ENCODE measurements at places on chromosomes 6 and 20.

DNA sequence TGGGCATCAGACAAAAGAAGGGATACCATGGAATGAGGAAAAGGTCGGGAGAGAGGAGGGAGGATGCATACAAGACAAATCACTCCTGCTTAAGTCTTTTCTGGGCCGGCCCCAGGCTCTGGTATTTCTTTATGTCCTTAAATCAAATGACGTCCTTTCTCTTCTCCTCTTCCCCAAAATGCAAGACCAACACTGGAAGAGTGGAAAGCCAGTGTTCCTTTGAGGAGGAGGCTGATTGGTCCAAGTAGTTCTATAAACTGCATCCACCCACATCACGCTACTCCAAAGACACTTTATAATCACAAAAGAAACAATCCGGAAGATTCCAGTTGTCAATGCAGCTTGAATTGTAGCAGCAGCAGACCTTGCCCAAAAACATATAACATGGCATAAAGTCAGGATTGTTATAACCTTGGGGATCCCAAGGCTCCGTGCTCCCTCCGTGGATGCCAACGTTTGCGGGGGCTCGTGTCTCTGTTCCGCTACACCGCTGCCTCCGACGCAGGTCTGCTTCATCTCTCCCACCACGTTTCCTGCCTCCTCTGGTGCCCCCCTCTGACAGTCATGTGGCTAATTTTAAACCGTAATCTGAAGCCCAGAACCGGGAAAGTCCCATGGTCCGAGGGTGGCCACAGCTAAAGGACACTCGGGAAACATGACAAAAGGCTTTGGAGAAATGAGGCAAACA lies 47.1 kb downstream of the MCUR1 start:
- peak; percentile 48 for DNase-seq

DNA sequence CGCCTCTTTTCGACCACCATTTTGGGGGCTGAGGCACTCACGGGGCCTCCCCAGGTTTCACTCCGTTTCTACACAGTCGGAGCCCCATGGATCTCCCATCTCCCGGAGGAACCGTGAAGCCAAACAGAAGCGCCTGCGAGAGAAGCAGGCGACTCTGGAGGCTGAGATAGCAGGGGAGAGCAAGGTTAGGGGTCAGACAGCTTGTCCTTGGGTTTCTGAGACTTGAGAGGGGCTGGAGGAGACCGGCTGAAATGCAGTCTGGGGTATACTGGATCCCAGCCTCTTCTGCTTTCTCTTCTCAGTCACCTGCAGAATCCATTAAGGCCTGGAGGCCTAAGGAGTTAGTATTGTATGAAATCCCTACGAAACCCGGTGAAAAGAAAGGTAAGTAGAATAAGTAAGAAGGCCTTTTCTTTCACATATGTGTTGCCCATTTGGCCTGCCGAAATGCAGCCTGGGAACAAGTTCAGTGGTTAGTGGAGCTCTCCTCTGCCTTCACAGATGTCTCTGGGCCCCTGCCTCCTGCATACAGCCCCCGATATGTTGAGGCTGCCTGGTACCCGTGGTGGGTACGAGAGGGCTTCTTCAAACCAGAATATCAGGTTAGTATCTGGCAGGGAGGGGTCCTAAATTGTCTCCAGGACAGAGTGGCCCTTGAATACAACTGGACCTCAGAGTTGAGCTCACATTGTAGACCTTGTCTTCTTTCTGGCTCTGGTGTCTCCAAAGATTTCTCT lies 984 bp downstream of the VARS2 start:
- DNase-seq: peak; percentile 25

DNA sequence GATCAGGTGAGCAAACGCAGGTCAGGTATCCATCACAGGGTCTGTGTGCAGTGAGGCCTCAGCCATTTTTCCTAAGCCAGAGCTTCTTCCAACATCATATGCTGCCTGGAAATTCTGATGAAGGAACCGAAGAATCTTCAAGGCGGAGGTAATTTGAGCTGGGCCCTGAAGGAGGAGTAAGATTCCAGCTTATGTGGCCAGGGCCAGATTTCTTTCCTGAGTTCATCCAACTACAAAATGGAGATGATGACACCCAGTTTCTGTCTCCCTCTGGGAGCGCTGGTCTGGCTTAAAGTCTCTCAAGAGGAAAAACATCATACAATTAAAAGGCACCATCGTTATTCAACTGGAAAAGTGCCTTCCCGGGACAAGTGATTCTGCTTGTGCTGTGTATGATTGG lies 6.9 kb upstream of the MANBAL start:
- DNase-seq: peak; percentile 26

DNA sequence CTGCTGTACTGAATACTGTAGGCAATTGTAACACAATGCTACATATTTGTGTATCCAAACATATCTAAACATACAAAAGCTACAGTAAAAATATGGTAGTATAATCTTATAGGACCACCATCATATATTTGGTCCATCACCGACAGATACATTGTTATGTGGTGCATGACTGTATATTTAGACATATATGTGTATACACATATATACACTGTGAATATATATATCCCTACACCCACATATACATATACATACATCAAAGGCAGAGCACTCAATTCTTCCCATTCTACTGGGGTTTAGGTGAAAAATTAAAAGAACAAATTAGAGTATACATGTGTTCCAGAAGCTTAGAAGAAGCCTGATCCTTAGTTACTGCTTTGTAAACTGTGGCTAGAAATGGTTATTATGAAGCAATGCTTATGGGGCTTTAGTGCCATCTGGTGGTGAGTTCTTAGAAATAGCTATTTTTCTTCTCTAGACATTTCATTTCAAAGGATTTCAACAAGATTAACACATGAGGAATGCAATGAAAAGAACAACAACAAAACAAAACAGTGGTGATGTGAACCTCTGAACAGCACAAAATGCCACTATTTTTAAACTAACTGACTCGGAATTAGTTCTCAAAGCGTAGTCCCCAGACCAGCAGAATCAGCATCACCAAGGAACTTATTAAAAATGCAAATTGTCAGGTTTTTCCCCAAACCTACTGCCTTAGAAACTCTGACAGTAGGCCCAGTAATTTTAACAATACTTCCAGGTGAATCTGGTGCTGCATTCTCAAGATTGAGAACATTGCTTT lies 38.0 kb downstream of the PKHD1 start:
- DNase-seq: peak; percentile 57

- DNase-seq: no peak
These were observed 5.9 kb upstream of the ADRM1 start for GRCh38 chr20:62296724-62297448.

- no peak for DNase-seq
These were observed 130.4 kb downstream of the PCSK2 start for GRCh38 chr20:17357238-17357637.

- no peak for DNase-seq
These were observed 12.4 kb upstream of the DACT2 start for GRCh38 chr6:168332020-168332419.

DNA sequence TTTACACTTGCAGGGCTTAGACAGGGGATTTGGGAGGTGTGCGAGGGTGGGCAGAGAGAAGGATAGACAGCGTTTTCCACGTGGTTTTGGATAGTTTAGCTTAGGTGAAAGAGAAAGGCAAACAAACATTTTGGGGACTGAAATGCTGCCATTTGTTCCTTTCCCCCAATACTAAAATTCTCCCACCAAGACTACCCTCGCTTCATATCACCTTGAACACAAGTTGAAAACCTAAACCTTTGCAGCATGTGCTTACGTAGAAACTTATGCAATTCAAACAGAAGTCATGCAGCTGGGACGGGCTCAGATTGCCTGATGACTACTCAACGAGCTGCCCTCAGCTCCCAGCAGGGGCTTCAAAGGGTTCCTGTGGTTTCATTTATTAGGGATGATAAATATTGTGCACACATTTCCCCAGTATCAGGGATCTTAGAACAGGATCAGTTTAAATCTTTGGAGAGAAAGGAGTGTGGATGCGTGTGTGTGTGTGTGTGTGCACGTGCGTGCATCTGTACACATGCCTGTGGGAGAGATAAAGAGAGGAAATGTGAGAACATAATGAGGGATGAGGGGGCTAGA lies 77.3 kb downstream of the SLC22A23 start:
- DNase-seq: no peak

GRCh38 chr20:57732226-57732625 lies 22.4 kb upstream of the PMEPA1 start:
- no peak for DNase-seq

GRCh38 chr6:25835442-25836283 lies 3.8 kb upstream of the SLC17A1 start:
- DNase-seq: no peak

GRCh38 chr6:26552640-26553188 lies 14.5 kb downstream of the HMGN4 start:
- no peak for DNase-seq

DNA sequence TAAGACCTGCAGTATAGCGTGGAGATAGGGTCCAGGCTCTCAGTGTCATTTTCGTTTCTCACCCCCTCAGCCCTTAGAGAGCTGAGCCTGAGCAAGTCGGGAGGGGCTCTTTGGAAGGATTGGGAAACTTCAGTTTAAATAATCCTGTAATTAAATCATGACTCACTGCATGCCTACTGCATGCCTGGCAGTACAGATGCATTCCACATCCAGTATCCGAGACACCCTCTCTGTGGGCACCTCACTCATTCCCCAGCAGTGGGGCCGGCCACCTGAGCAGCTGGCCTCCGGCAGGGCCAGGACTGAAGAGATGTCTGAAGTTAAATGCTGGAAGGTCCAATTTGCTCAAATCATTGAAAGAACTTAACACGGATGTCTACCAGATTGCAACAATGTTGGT lies 316.6 kb downstream of the THBS2 start:
- DNase-seq: peak; percentile 22

GRCh38 chr6:122422614-122423267 lies 23.3 kb downstream of the HSF2 start:
- no peak for DNase-seq

DNA sequence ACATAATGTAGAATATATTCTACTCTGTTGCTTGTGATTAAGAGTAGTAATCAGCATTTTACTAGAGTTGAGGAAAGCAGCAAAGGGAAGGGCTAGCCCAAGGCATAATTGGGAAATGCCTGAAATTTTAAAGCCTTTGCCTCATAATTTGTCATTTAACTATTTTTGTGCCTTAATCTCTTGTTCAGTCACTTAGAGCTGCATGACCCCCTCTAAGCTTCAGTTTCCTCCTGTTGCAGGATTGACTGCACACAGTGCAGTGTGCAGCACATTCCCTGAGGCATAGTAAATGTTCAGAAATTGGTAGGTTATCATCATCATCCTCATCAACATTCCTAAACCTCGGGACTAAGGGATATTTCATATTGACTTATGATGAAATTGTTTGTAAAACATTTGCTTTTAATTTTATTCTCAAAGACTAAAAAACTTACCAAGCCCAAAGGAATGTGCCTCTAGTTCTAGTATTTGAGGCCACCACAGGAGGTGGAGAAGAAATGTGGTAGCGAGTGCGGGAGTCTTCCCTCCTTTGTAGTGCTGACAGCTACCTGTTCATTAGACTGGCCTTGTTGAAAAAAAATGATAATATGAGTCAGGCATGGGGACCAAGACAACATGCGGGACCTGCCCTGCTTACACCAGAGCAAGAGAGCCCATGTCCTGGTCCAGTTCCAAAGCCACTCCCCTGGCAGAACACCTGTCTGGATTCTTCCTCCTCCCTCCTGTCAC lies 14.8 kb upstream of the TENT5A start:
- DNase-seq: peak; percentile 75

DNA sequence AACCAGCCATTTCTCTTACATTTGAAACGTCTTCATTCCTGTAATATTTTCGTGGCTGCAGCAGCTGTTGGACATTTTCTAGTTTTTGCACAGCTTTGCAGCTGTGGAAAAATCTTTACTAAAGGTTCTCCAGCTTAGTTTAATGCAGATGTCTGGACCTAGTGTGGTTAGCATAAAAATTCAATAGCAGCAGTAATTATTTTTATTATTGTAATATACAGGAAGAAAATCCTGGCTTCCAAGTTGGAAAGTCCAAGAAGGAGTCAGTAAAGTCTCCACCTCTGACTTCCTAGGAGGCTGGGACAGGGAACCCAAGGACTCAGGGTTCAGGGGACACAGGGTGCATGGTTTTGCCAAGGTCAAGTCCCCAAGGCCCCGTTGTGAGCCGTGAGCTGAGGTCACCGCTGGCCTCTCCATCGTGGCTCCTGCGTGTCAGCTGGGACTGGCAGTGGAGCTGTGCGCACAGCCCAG lies 230.6 kb downstream of the FNDC1 start:
- no peak for DNase-seq

- DNase-seq: no peak
These were observed 24.9 kb downstream of the ADGRF5 start for GRCh38 chr6:46896871-46897270.

- no peak for DNase-seq
These were observed 640.0 kb upstream of the GJE1 start for GRCh38 chr6:141492521-141493284.

- no peak for DNase-seq
These were observed 210.9 kb downstream of the TINAG start for GRCh38 chr6:54519161-54519560.

DNA sequence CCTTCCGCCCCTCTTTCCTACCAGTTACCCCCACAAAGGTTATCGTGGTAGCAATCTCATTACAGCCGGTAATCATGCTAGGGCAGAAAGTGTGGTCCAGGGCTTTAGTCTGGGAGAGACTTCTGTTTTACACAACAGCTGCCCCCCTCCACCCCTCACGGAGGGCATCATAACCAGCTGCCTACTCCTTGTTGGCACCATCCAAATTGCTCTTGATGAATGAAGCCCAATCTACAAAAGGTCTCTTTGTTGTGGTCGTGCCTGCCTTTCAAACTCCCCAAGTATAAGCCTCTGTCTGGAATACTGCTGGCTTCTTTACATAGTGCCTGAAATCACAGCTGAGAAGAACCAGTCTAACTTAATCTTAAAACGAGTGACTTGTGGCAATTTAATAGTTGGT lies 157.9 kb downstream of the INSM1 start:
- DNase-seq: no peak

DNA sequence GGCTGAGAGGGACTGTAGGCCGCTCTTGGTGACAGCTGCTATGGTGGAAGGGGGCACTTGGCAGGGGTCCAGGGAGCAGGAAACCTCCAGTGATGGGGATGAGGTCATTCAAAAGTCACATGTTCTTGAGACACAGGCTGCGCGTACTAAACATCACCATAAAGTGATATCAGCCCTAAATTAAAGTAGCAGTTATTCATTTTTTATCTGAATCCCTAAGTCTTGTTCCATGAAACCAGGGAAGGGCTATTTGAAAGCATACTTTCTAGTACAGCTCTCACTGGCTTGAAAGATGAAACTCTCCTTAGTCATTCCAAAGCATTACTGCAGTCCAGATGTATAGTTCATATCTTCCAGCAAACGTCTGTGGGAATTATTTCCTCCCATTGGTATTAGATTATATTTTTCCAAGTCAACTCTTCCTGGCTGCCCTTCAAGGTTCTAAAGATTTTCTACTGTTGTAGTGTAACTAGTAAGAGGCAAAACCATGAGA lies 373.1 kb downstream of the CD109 start:
- no peak for DNase-seq

Measured in kidney tubule cell (primary cell).